Stomach (tissue), 19 donors: ENCODE measurements at places on chromosomes 2 and 18. TPM values are rescaled to one million over a fixed set of nuclear protein-coding genes. Genes with fewer than 3 reads are reported as not detected.

Gene TUBA3E
- total RNA-seq, result not detected

Gene SMPD4
- 49.6 TPM for total RNA-seq

Gene DSC3
- not detected for total RNA-seq

Gene HOXD11
- not detected for total RNA-seq

Gene ERFE
- not detected for total RNA-seq

Gene EMILIN1
- 17.5 TPM for total RNA-seq

Gene MYL1
- not detected for total RNA-seq

Gene CAPN14
- 1.3 TPM for total RNA-seq

Gene ZSWIM2
- total RNA-seq, result not detected

Gene DLX2
- not detected for total RNA-seq

Gene ADI1
- 67.2 TPM for total RNA-seq

Gene GPR35
- total RNA-seq, result 68.9 TPM

Gene CCBE1
- total RNA-seq, result 2.0 TPM

Gene SIX3
- not detected for total RNA-seq

GRCh38 chr2:216653931-216654365 is 20.7 kb downstream of the IGFBP2 start:
- no peaks in the 10 kb centered on the region for H3K27me3 ChIP-seq
- H3K27ac ChIP-seq, result no peak overlapping the region
- H3K36me3 ChIP-seq, result no peaks in the 10 kb centered on the region
- peaks cover 21% of the 10 kb centered on the region for H3K4me1 ChIP-seq

GRCh38 chr18:12606592-12607315 is 51.2 kb downstream of the SPIRE1 start:
- H3K27ac ChIP-seq, result peak overlapping the region; percentile 65
- H3K4me3 ChIP-seq, result no peak overlapping the region
- no peak for DNase-seq
- no peaks in the 10 kb centered on the region for H3K36me3 ChIP-seq
- H3K27me3 ChIP-seq, result no peaks in the 10 kb centered on the region

- DNase-seq, result no peak
- no peaks in the 10 kb centered on the region for H3K27me3 ChIP-seq
- peak overlapping the region; percentile 38 for H3K4me3 ChIP-seq
- peaks cover 35% of the 10 kb centered on the region for H3K4me1 ChIP-seq
- H3K27ac ChIP-seq, result peak overlapping the region; percentile 74
- no peaks in the 10 kb centered on the region for H3K36me3 ChIP-seq
These were observed 91.2 kb downstream of the HDAC4 start for GRCh38 chr2:239309398-239310245.

DNA sequence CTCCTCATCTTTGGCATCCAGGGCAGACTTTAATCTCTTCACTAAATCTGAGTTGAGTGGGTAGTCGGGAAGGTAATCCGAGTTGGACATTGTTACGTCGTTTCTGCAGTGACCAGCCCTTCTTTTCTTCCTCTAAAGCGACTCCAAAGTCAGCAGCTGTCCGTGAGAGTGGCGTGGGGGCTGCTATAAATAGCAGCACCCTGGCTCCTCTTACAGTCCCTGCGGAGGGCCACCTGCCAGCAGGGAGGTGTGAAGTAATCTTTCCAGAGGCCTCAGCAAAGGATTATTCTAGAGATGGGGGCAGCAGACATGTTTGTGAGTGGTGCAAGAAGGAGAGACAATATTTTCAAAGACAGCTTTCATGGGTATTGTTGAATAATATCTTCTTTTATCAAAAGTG is at the start of gene ASB18:
Gene ASB18, minus strand, starts transcription at position 151 of the 400 bp plus-strand sequence. Its CDS starts 61 bp downstream, at position 90.
- no peak within 1 kb of the TSS for H3K4me3 ChIP-seq
- H3K27ac ChIP-seq, result no peak within 1 kb of the TSS
- DNase-seq, result no peak
- no peaks in the 10 kb centered on the region for H3K4me1 ChIP-seq
- no peaks in the 10 kb centered on the region for H3K36me3 ChIP-seq
- peaks cover 50% of the 10 kb centered on the region for H3K27me3 ChIP-seq

- DNase-seq, result peak; percentile 52
- peaks cover 31% of the 10 kb centered on the region for H3K4me1 ChIP-seq
- H3K27me3 ChIP-seq, result no peaks in the 10 kb centered on the region
- H3K27ac ChIP-seq, result no peak overlapping the region
These were observed 102.8 kb downstream of the HIBCH start for GRCh38 chr2:190216829-190217228.

GRCh38 chr2:54952978-54953456 is 97.2 kb downstream of the RTN4 start:
- DNase-seq, result no peak
- H3K36me3 ChIP-seq, result no peaks in the 10 kb centered on the region
- no peak overlapping the region for H3K4me3 ChIP-seq

- H3K36me3 ChIP-seq, result no peaks in the 10 kb centered on the region
- no peak overlapping the region for H3K4me3 ChIP-seq
- peak; percentile 83 for DNase-seq
- H3K27ac ChIP-seq, result no peak overlapping the region
- H3K27me3 ChIP-seq, result peaks cover 4% of the 10 kb centered on the region
These were observed 469.3 kb upstream of the MEX3C start for GRCh38 chr18:51666763-51667191.

GRCh38 chr2:179661986-179662385 is 199.4 kb downstream of the ZNF385B start:
- no peak overlapping the region for H3K27ac ChIP-seq
- H3K4me3 ChIP-seq, result no peak overlapping the region
- DNase-seq, result no peak
- H3K4me1 ChIP-seq, result no peaks in the 10 kb centered on the region
- H3K36me3 ChIP-seq, result no peaks in the 10 kb centered on the region

- H3K4me1 ChIP-seq, result no peaks in the 10 kb centered on the region
- no peak overlapping the region for H3K4me3 ChIP-seq
- no peaks in the 10 kb centered on the region for H3K27me3 ChIP-seq
- no peaks in the 10 kb centered on the region for H3K36me3 ChIP-seq
- DNase-seq, result no peak
These were observed 69.1 kb upstream of the B3GNT7 start for GRCh38 chr2:231326404-231326803.

DNA sequence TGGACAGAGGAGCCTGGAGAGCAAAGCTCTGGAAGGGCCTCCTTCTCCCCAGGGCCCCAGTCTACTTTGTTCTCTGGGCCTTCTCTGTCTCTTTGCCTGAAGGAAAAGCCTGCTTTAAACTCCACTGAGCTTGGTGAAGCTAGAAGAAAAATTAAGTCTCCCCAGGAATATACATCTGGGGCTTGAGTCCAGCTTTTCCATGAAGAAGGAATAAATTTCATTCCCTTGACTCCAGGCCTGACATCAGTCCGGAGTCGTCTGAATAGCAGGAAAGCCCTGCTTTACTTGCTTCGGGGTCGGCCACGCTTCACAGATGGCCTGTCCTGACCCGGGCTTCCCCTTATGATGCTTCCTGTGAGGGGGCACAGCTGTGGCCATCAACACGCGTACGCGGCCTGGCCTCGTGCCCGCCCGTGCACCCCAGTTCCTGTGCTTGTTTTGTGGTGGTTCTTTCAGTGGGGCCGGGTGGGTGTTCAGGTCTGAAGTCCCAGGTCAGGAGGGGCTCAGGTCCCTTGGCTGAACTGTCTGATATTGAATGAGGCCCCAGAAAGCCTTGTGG is 73.6 kb downstream of the ACOXL start:
- DNase-seq, result peak; percentile 43
- H3K27ac ChIP-seq, result no peak overlapping the region
- H3K4me1 ChIP-seq, result no peaks in the 10 kb centered on the region
- H3K27me3 ChIP-seq, result no peaks in the 10 kb centered on the region

- no peaks in the 10 kb centered on the region for H3K27me3 ChIP-seq
- no peak overlapping the region for H3K27ac ChIP-seq
- no peak for DNase-seq
- H3K4me3 ChIP-seq, result no peak overlapping the region
These were observed 45.9 kb downstream of the THUMPD2 start for GRCh38 chr2:39733070-39733674.

DNA sequence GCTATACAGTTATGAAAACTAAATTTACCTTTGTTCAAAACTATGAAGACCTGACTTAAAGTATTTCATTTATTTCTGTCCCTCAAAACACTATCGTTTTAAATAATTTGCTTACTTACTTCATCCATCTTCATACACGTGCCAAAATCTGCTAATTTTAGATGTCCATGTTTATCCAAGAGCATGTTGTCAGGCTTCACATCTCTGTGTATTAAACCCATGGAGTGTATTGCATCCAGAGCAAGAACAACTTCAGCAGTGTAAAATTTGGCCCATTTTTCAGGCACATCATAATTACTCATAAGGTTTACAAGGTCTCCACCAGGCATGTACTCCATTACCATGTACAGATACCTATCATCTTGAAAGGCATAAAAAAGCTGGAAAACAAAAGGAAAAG is 80.3 kb downstream of the SLC66A3 start:
- no peaks in the 10 kb centered on the region for H3K27me3 ChIP-seq
- H3K27ac ChIP-seq, result no peak overlapping the region
- no peak overlapping the region for H3K4me3 ChIP-seq
- no peaks in the 10 kb centered on the region for H3K36me3 ChIP-seq
- DNase-seq, result no peak
- no peaks in the 10 kb centered on the region for H3K4me1 ChIP-seq

DNA sequence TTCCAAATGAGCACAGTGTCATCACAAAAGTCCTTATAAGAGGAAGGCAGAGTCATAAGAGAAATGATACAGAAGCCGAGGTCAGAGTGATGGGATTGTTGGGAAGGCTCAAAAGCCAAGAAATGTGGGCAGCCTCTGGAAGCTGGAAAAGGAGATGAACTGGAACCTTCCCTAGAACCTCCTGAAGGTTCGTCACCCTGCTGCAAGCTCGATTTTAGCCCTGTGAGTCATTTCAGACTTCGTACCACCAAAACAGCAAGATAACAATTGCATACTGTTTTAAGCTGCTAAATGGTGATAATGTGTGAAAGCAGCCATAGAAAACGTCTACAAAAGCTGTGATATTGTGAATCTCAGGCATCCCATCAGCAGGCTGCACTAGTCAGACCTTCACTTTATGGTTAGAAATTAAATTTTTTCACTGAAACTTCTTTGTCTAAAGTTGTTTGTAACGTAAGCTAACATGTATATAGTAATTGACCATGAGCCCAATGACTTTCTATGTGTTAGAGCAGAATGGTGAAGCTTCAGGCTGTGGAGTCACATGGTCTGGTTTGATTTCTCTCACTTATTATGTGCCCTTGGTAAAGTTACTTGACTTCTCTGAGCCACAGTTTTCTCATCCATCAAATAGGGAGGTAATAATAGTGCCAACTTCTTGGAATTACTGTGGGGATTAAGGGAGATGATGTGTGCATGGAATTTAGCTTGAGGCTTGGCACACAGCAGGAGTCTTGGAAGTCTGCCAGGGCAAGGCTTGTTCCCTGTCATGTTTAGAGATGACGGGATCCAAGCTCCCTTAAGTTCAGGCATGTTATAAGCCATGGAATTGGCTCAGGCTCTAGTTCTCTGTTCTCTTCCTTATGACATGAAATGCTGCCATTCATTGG is 132.0 kb upstream of the CCDC195 start:
- no peak overlapping the region for H3K4me3 ChIP-seq
- H3K27me3 ChIP-seq, result no peaks in the 10 kb centered on the region
- no peaks in the 10 kb centered on the region for H3K4me1 ChIP-seq

- no peak overlapping the region for H3K27ac ChIP-seq
- H3K27me3 ChIP-seq, result no peaks in the 10 kb centered on the region
- no peaks in the 10 kb centered on the region for H3K36me3 ChIP-seq
- no peaks in the 10 kb centered on the region for H3K4me1 ChIP-seq
- no peak overlapping the region for H3K4me3 ChIP-seq
These were observed 62.3 kb upstream of the CCDC195 start for GRCh38 chr2:224778474-224778877.

DNA sequence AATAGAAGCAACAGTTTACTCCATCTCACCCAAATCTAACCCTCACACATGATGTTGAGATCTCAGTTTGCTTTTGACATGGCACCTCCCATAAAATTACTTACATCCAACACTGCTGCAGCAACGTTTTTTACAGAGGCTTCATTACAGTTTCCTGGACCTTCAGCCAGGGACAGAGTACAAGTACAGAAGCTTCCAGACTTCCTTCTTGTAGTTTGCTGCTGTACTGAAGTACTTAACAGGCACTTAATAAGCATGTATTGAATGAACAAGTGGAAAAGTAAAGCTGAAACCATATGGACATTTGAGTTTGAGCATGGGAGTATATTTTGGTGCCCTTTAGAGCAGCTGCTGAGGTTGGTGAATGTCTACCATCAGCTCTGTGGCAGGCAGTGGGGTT is 514.2 kb downstream of the PTPRM start:
- no peaks in the 10 kb centered on the region for H3K27me3 ChIP-seq
- H3K36me3 ChIP-seq, result peaks cover 8% of the 10 kb centered on the region
- DNase-seq, result no peak
- H3K27ac ChIP-seq, result no peak overlapping the region
- no peak overlapping the region for H3K4me3 ChIP-seq

GRCh38 chr2:205796805-205797313 is 114.6 kb downstream of the NRP2 start:
- DNase-seq, result no peak
- H3K4me3 ChIP-seq, result no peak overlapping the region
- peaks cover 48% of the 10 kb centered on the region for H3K4me1 ChIP-seq
- H3K27ac ChIP-seq, result peak overlapping the region; percentile 24
- H3K27me3 ChIP-seq, result no peaks in the 10 kb centered on the region
- H3K36me3 ChIP-seq, result no peaks in the 10 kb centered on the region

- no peak overlapping the region for H3K4me3 ChIP-seq
- H3K27me3 ChIP-seq, result no peaks in the 10 kb centered on the region
- H3K27ac ChIP-seq, result no peak overlapping the region
- H3K4me1 ChIP-seq, result no peaks in the 10 kb centered on the region
These were observed 103.6 kb upstream of the WDR75 start for GRCh38 chr2:189337656-189338055.

GRCh38 chr18:8984131-8984721 is 118.3 kb upstream of the NDUFV2 start:
- no peak overlapping the region for H3K27ac ChIP-seq
- no peaks in the 10 kb centered on the region for H3K27me3 ChIP-seq
- no peak for DNase-seq
- no peak overlapping the region for H3K4me3 ChIP-seq
- H3K36me3 ChIP-seq, result no peaks in the 10 kb centered on the region
